ENCODE measurements at places on chromosomes 2 and 18. TPM values are rescaled to one million over a fixed set of nuclear protein-coding genes. Genes with fewer than 3 reads are reported as not detected.

Gene RGPD3
- total RNA-seq: 0.38 TPM

GRCh38 chr18:42072407-42072806, 117.4 kb downstream of the PIK3C3 start:
- H3K36me3 ChIP-seq: peaks cover 16% of the 10 kb centered on the region
- H3K27ac ChIP-seq: no peak overlapping the region
- DNase-seq: no peak
- H3K27me3 ChIP-seq: no peaks in the 10 kb centered on the region
- H3K4me3 ChIP-seq: no peak overlapping the region
- peaks cover 2% of the 10 kb centered on the region for H3K4me1 ChIP-seq

DNA sequence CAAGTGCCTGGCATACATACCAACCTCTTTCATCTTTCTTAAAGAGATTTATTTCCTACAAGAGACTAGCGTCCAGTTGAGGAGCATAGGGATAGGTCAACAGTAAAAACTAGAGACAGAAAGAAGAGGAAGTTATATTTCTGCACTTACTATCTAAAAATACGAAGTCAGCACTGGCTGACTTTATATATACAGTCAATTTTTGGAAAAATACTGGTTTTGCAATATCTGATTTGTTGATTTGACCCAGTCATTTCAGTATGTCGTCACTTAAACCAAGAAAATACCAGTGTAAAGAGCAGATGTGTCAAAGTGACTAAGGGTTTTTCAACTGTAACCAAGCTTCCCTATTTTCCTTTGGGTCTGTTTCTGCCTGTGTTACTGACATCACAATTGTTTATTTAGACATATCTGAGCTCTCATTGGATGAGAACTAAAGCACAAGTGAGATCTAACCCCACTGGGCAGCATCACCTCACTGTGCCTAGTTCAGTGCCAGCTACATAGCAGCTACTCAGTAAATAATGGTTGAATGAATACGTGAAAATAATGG, 23.0 kb downstream of the CYTIP start:
- no peak overlapping the region for H3K4me3 ChIP-seq
- peaks cover 8% of the 10 kb centered on the region for H3K4me1 ChIP-seq
- peaks cover 2% of the 10 kb centered on the region for H3K27me3 ChIP-seq
- DNase-seq: no peak

DNA sequence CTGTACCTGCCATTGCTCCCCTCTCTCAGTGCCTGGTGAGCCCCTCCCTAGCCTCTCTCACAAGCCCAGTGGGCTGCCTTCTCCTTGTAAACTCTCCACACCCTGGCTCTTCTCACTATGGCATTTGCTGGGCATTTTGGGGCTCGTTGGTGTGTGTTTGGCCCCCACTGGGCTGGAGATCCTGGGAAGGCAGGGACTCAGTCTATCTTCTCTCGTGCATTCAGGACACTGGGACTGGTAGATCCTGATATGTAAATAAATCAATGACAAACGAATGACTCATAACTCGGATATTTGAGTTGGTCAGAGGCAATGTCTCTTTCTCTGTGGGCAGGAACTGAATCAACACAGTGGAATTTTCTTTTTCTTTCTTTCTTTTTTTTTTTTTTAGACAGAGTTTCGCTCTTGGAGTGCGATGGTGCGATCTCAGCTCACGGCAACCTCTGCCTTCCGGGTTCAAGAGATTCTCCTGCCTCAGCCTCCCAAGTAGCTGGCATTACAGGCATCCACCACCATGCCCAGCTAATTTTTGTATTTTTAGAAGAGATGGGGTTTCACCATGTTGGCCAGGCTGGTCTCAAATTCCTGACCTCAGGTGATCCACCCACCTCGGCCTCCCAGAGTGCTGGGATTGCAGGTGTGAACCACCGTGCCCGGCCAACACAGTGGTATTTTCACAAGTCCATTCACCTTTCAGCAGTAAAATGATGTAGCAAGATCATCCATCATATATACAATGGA, 144.6 kb upstream of the SPRED2 start:
- H3K27ac ChIP-seq: peak overlapping the region; percentile 8
- DNase-seq: no peak
- H3K27me3 ChIP-seq: peaks cover 10% of the 10 kb centered on the region
- H3K4me3 ChIP-seq: no peak overlapping the region
- no peaks in the 10 kb centered on the region for H3K36me3 ChIP-seq

DNA sequence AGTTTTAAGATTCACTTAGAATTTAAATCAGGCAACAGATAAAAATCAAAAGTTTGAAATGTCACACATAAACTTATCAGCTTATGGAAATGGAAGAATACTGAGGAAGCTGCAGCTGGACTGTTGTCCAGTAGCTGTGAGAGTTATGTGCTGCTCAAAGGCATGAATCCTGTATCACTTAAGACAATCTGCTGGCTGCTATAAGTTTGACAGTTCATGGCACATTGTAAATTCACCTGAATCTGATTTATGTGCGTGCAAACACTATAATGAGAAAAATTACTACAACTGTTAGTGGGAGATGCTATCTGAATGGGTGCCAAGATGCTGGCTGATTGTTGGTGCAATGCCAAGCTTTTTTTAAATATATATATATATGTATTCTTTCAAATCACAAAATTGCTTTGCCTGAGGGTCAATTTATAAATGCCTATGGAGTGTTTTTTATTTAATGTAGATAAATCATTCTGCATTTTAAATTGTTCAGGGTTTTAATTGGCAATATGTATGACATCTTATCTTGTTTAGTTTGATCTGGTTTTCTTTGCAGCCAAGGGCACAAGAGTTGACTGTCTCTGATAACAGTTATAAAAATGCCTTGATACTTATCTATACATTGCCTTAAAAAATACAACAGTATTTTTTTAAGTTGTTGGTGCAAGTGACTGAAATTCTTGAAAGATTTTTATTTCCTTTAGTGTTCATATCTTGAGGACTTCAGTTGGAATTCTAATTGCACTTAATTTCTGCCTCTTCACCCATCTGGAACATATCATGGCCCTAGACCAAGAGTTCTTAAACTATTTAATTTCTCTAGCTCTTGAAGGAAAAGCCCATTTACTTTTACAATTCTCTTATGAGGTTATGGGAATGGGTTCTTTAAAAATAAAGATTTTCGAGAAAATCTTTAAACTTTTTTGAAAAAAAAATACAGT, 48.7 kb downstream of the CAVIN2 start:
- no peak overlapping the region for H3K4me3 ChIP-seq
- H3K27ac ChIP-seq: no peak overlapping the region
- H3K4me1 ChIP-seq: no peaks in the 10 kb centered on the region
- no peak for DNase-seq
- H3K27me3 ChIP-seq: no peaks in the 10 kb centered on the region

DNA sequence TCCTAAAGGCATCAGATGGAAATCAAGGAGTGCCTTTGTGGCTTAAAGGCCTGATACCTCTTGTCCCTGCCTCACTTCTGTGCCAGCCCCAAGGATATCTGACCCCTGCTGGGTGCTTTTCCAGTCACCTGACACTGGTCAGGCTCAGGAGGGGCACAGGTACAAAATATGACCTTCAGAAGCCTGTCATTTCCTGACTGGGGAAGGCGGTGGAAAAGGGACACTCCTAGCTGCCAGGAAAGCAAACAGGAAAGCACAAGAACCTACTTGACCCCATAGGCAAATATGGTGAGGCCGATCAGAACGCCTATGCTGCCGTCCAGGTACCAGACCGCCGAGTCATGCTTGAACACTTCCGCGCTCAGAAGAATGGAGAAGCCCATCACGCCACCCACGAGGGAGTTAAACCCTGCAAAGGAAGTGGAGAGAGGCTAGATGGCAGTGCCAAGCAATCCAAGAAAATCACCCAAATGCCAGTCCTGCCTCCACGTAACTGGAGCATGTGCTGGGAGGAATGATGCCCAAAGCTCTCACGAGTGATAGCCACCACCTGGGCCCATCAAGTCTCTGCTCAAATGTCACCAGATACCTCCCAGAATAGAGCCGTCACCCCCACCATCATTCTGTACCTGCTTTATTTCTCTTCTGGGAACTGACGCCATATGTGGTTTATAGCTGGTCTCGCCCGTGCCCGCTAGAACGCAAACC, 204.0 kb downstream of the MGAT5 start:
- H3K27me3 ChIP-seq: no peaks in the 10 kb centered on the region
- H3K36me3 ChIP-seq: peaks cover 7% of the 10 kb centered on the region
- H3K4me1 ChIP-seq: peaks cover 8% of the 10 kb centered on the region
- H3K4me3 ChIP-seq: no peak overlapping the region

- no peak for DNase-seq
- H3K4me1 ChIP-seq: no peaks in the 10 kb centered on the region
- H3K4me3 ChIP-seq: no peak overlapping the region
- no peak overlapping the region for H3K27ac ChIP-seq
- no peaks in the 10 kb centered on the region for H3K36me3 ChIP-seq
- peaks cover 25% of the 10 kb centered on the region for H3K27me3 ChIP-seq
These were observed 41.6 kb upstream of the OTOF start for GRCh38 chr2:26519396-26520147.

Measured in progenitor cell of endocrine pancreas (in vitro differentiated cells).